ENCODE measurements at places on chromosomes 11 and 22.

GRCh38 chr11:62713343-62713742, 5.9 kb downstream of the GNG3 start:
- DNase-seq = no peak

DNA sequence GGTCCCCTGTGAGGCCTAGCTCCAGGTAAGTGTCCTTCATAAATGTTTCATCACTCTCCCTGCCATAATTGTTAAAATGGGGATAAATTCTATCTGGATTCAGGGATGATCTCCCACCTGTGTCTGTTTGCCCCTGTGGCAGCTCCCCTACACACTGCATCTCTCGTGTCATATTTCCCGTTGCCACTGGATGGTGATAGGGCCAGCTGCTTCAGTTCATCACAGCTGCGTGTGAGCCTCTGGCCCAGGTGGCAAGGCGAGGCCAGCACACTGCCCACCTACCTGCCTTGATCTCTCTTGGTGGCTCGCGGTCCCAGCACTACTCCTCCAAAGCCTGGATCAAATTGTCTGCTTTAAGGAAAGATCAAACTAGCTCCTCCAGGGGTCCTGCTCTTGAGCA, 187.4 kb downstream of the GRIK4 start:
- no peak for DNase-seq

GRCh38 chr11:32435511-32435941, at the start of gene WT1:
TSS of gene WT1 (minus strand) at chr11:32435539.
- no peak for DNase-seq

- DNase-seq = no peak
These were observed 21.0 kb downstream of the LDLRAD3 start for GRCh38 chr11:35964841-35965240.

DNA sequence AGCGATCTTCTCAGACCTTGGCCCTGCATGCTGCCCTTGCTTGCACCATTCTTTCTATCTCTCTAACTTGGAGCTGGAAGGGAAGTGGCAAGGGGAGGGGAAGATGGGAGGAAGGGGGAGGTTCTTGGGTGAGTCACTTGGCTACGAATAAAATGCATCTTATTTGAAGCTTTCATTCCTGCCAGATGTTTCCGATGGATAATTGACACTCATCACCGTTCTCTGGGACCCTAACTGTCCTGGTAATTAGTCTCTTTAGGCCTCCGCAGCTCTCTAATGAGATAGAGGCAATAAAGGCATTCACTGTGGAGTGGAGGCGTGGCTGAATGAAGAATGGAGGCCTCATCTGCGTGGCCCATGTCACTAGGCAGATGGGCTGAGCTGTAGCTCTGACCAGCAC, 960.1 kb downstream of the NTM start:
- DNase-seq = no peak

DNA sequence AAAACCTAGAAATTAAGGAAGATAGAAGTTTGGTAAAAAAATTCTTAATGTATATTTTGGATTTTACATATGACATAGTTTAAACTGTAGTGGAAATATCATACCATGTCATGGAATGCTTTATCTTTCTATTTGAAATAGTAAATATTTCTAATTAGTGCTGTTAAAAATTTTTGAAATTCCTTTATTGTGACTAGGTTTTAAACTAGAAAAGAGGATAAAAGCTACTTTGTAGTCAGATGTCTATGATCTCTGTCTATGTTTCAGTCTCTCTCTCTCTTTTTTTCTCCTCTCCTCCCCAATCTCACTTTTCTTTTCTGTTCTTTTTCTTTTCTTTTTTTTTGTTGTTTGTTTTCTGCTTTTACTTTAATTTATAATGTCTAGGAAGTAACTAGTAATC, 226.2 kb downstream of the TMEM135 start:
- no peak for DNase-seq

DNA sequence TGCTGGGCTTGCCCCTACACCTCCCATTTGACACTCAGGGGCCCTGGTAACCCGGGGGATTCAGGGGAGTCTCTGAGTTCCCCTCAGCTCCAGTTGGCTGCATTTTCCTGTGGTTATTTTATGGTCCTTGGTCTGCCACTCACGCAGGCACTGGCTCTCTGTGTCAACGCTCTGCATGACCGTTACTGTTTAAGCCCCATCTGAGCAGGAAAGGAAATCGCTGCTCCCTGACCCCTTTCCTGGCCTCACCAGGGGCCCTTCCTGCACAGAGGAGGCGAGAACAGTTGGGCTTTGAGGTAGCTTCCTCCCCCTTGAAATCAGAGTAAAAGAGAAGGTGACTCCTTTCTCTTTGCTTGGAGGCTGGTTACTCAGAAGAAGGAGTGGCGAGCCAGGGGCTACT, 2.4 kb downstream of the C1QTNF4 start:
- DNase-seq = no peak

- no peak for DNase-seq
These were observed 678 bp downstream of the CD248 start for GRCh38 chr11:66315921-66316811.

- peak; percentile 34 for DNase-seq
These were observed 11.7 kb downstream of the RASD2 start for GRCh38 chr22:35552196-35552842.

- no peak for DNase-seq
These were observed 409.4 kb downstream of the METTL15 start for GRCh38 chr11:28517621-28518020.

- no peak for DNase-seq
These were observed 124.9 kb downstream of the RBFOX2 start for GRCh38 chr22:35903571-35904335.

- DNase-seq = no peak
These were observed 9.8 kb downstream of the PAX6 start for GRCh38 chr11:31801298-31801702.

- no peak for DNase-seq
These were observed 19.8 kb downstream of the FAM118A start for GRCh38 chr22:45329530-45329936.

DNA sequence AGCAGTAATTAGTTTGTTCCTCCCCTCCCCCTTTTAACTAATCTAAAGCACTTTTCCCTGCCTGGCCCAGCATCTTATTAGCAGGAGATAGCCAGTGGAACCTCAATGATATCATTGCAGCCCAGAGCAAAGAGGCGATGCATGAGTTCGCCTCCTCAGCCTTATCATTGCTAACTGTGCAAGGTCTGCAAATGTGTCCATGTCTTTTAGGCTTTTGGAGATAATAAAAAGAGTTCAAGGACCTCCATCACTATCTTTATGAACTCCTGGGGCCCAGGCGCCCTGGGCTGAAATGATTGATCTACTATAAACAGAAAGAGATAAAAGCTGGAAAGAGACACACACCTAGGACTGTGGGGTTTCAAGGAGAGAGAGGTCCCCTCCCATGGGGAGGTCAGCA, 124.2 kb upstream of the TBCEL start:
- DNase-seq = no peak

- DNase-seq = no peak
These were observed 9.4 kb upstream of the IGF2 start for GRCh38 chr11:2148595-2148994.

DNA sequence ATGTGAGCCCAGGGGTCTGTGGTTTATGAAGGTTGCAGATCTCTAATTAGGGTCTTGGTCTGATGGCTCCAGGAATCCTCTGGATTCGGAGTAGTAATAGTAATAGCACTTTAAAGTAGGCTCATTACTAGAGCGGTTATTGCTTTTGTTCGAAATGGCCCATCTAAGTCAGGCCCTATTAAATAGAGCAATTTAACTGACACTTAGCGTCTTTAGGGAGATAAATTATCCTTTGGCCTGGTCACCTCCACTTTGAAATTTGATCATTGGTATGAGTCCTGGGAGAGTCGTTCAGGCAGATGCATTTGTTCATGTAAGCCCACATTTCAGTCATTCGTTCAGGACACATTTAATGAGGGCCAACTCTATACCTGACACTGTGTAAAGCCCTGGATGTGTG, 54.8 kb downstream of the LDLRAD3 start:
- no peak for DNase-seq

- DNase-seq = no peak
These were observed 1.6 kb downstream of the GTPBP1 start for GRCh38 chr22:38707346-38707745.
